AG04449 (cell line): ENCODE measurements at places on chromosomes 6 and 20.

DNA sequence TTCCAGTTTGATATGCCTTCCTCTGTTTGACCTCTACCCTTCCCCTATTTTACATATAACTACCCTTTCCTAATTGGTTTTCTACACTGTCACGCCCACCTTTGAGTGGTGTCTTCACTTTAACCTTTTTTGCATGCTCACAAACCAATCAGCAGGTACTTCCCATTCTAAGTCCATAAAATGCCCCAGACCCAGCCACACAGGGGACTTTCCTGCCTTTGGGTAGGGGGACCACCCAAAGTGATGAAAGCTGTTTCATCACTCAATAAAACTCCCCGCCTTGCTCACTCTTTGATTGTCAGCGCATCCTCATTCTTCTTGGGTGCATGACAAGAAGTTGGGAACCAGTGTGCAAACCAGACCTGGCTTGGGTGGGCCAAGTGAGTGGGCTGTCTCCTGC, 20.5 kb upstream of the SNRPC start:
- no peak for DNase-seq

DNA sequence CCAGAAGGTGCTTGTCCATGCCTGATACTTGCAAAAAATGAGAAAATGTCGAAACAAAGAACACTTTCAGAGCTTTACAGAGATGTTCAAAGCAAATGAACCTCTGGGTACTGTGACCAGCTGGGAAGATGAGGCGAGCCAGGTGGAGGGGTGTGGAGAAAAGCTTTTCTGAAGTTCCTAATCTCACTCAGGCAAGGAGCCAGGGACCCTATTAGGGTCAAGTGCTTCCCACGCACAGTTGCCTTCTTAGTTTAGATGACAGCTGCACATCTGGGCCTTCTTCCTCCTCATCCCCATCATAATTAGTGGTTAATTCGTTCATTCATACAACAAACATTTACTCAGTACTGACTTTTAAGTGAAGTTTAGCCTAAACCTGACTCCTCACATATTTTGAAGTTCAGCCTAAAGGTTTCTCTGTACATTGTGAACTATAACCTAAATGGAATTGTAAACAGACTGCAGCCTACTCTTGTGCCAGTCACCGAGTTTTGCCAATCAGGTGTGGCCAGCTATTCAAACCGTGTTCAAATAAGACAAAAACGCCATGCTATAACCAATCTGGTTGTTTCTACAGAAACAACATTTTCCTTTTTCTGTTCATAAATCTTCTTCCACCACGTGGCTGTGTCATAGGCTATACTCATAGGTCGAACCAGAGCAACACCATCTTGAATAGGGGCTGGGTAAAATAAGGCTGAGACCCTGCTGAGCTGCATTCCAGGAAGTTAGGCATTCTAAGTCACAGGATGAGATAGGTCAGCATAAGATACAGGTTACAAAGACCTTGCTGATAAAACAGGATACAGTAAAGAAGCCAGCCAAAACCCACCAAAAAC, 19.3 kb upstream of the AHCY start:
- no peak for DNase-seq

DNA sequence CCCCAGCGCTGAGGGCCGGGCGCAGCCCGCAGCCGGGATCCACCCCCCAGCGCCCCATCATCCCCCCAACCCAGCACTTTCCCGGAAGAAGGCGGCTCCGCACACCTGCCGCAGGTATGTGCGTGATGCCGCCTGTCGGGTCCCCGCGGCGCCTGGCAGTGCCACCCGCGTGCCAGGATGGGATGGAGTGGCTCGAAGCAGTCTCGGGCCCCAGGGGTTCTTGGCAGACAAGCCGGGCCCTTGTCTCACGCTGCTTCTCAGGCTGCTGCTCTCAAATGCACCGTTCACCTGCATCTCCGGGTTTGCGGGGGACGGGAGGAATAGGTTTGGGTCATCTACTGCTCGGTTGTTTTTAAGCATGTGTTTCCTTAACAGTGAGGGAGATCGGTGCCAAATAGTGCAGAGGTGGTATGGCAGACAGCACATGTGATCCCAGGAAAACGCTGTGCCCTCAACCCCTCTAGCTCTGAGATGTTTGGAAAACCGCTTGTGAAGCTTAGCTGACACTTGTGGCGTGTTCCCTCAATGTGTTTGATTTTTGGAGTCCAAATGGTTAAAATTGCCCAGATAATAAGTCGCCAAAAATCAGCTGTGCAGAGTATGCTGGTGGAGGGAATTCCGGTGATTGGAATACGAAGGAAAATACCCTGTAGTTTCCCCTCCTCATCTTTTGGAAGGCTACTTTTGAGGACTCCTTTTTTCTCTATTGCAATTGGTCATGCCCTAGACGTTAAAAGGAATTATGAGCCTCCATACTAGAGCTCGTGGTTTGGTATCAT, 926 bp downstream of the MYLIP start:
- no peak for DNase-seq

DNA sequence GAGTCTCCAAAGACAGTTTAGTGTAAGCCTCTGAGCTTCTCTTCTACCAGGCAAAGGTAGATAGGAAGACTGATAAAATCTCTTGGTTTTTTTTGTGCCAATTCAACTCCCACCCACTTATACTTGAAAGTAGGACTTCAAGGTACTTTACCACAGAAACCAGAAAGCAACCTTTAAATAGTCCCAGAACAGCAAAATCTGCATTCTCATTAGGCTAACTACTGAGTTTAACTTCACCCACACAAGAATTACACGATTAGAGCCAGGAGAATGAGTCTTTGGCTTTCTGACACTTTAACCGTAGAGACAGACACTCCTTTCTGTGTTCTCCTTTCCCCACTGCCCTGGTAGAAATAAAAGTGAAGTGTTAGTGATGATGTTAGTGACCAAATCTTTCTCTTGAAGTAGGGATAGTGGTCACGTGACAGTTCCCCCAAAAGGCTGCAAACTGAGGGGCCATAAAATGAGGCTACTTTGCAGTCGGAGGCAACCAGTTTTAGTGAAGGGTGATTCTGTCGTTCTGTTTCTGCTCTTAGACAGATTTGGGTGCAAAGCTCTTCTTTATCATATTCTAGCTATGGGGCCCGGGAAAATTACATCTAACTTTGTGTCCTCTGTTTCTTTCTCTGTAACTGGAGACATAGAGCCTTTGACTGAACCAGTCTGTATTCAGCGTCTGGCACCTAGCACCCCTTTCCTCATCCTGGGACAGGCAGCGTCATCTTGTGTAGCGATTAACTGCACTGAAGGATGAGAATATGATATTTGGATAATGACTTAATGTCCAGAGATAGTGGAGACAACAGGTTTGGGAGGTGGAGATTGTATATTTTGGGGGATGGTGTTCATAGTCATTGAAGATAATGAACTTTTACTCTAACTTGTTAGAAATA, 206.4 kb upstream of the CITED2 start:
- DNase-seq: no peak

- no peak for DNase-seq
These were observed 132.4 kb downstream of the CFAP61 start for GRCh38 chr20:20184706-20185105.

GRCh38 chr20:64112691-64113443, 5.5 kb upstream of the NPBWR2 start:
- no peak for DNase-seq

DNA sequence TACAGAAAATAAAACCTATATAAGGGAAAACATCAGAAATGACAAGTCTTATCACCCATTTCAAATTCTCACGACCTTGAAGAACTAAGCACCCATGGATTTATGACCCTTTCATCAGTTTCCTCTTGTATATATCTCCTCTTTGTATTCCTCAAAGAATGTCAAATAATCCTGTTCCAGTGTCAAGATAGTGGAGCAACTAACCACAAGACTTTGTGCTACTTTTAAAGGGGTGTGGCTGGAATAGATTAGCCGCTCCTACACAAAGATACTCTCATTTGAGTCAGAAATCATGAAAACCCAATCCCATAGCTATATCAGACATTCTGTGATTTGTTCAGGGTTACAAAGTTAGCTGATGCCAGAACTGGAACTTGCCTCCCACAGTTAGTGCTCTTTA, 6.6 kb downstream of the REPS1 start:
- DNase-seq: no peak

GRCh38 chr6:92176666-92177065, 1242.7 kb downstream of the EPHA7 start:
- DNase-seq: no peak

DNA sequence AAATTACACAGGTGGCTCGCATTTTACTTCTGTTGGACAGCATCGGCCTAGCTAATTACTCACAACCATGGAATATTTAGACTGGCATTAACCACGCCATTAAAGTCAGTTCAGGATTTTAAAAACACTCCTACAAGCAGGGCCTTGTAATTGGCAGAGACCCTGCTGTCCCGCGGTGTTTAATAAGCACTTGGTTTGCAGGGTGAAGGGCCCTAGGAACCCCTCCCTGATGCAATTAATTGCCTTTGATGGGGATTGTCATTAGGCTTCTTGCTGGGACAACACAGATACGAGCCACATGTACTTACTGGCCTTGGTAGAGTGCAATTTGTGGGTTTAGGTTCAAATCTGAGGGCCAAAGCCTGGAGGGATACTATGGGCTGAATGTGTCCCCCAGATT, 7.8 kb upstream of the VSTM2L start:
- no peak for DNase-seq
